ENCODE measurements at places on chromosomes 7 and 10.

DNA sequence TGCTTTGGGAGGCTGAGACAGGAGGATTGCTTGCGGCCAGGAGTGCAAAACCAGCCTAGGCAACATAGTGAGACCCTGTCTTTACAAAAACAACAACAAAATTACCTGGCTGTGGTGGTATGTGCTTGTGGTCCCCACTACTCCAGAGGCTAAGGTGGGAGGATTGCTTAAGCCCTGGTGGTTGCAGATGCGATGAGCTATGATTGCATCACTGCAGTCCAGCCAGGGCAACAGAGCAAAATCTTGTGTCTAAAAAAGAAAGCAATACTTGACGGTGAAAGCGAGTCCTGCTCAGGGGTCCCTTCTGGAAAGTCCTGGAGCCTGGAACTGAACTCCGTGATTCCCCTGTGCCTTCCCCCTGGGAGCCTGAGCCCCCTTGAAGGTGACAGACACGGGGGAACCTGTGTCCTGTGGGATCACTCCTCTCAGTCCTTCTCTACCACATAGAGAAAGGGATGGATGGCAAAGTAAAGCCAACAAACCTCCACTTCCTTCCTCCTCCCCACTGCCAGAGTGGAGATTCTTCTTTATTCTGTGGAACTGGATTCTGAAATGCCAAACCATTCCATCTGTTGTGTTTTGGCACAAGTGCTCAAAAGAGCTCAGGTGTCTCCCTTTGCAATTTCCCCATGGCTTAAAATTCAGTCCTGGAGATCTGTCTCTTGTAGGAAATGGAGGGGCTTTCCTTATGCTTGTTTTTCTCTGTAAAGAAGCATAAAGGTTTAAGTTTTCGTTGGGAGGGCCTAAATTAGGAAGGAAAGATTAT is 50.6 kb downstream of the KIAA1217 start:
- no peak for DNase-seq

- no peak for DNase-seq
Measured at GRCh38 chr10:128979405-128979804, 487.6 kb upstream of the MGMT start.

DNA sequence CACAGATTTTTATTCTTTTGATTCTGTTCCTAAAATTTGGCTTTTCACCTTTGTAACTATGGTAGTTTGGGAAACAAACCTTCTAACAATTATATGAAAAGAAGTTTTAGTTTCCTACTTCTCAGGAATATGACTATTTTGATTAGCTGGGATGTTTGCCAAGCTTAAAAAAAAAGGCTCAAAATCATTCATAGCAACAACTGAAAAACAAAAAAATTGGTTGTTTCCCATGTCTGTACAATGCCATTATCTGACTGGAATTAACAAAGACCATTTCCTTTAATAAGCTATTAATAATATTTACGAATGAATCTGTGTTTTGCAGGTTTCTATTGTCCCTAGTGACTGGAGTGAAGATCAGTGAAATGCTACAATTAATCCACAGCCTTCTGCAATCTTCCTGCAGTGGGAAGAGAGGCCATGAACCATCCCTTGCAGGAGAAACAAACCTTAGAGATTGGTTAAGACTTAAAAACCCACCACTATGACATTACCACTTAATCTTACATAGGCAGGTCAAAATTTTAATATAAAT is 4.2 kb downstream of the PURB start:
- no peak for DNase-seq

GRCh38 chr7:94289071-94289470 is 105.6 kb upstream of the COL1A2 start:
- no peak for DNase-seq

- DNase-seq = peak; percentile 61
Measured at GRCh38 chr10:75187961-75188426, 22.6 kb upstream of the VDAC2 start.

GRCh38 chr10:115879372-115880089 is 393.5 kb downstream of the GFRA1 start:
- no peak for DNase-seq

- DNase-seq = peak; percentile 24
Measured at GRCh38 chr10:116848032-116848943, 1.0 kb upstream of the ENO4 start.

GRCh38 chr10:107847620-107848019 is 683.1 kb upstream of the SORCS1 start:
- DNase-seq = no peak

- DNase-seq = no peak
Measured at GRCh38 chr10:1215862-1216573, 159.8 kb downstream of the WDR37 start.

- no peak for DNase-seq
Measured at GRCh38 chr7:29892231-29892630, 85.9 kb downstream of the WIPF3 start.

- DNase-seq = no peak
Measured at GRCh38 chr10:93070378-93071176, 3.1 kb upstream of the CYP26A1 start.

GRCh38 chr7:127239814-127240213 is 12.9 kb downstream of the GRM8 start:
- DNase-seq = no peak

DNA sequence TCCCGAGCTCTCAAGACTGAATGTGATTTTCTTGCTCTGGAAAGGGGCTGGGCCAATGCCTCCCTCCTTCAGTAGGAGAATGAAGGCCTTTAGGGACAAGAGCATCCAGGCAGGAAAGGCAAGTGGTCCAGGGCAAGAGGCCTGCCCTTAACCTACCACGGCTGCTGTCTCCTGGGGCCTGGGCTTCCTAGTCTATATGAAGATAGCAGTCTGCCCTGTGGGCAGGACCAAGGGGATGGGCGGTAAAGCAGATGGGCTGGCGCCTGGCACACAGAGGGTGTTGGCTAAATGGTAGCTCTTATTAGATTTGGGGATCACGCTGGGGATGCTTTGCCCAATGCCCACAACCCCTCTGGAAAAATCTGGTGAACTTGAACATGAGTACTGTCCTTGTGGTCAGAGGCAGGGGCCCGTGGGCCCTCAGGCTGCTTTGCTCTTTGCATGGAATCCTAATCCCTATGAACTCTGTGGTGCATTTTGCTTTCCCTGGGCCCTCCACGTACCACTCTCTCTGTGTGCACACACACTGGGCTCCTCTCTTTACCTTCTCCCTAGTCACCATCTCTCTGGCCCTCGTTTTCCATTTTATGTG is 20.3 kb downstream of the CHAT start:
- no peak for DNase-seq

DNA sequence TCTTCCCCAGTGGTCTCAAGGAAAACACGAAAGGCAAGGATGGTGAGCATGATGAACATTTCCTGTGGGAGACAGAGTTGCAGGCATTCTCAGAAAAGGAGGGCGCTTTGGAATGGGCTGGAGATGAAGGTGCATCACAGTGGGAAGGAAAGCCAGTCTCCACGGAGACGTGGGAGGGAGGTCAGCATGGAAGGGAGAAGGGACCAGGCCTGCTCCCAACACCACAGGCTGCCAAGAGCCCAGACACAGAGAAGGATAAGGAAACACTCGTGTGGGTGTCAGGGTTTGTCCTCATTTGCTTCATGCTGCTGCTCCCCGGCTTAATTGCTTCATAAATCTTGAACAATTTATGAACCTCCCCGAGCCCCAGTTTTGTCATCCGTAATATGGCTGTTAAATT is 231.5 kb upstream of the ZNF32 start:
- no peak for DNase-seq

- DNase-seq = no peak
Measured at GRCh38 chr7:69110450-69111050, 487.7 kb upstream of the AUTS2 start.

DNA sequence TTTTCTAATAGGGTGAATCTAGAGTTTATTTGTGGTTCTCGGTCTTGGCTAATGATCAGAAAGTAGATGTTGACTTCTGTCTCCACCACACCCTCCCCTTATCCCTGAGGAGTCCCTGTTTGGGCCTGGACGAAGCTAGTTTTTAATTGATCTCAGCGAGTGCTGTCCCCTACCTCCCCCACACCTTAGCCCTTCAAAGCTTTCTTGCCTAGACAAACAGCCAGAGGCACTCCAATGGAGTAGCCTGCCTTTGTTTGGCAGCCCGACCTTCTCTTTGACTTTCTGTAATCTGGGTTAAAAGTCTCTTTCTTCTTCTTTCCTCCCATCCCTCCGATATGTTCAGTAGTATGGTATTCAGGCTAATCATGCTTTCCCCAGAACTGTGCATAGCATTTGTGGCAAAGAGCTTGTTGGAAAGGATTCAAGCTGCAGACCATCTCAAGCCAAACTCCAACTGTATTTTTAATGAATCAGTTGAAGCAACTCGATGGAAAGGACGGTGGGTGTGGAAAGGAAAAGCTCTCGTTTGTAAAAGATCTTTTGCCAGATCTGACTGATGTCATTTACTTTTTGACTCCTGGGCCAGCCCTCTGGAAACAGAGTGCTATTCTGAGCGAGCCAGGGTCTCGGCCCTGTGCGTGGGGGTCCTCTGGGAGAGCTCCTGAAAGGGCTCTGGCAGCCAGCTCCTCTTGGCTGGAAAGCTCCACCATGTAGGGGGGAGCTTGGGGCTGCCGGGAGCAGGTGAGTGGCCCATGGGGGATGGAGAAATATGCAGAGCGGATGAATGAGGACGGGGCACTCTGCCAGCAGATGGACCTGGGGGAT is 4.5 kb downstream of the FAM180A start:
- no peak for DNase-seq

DNA sequence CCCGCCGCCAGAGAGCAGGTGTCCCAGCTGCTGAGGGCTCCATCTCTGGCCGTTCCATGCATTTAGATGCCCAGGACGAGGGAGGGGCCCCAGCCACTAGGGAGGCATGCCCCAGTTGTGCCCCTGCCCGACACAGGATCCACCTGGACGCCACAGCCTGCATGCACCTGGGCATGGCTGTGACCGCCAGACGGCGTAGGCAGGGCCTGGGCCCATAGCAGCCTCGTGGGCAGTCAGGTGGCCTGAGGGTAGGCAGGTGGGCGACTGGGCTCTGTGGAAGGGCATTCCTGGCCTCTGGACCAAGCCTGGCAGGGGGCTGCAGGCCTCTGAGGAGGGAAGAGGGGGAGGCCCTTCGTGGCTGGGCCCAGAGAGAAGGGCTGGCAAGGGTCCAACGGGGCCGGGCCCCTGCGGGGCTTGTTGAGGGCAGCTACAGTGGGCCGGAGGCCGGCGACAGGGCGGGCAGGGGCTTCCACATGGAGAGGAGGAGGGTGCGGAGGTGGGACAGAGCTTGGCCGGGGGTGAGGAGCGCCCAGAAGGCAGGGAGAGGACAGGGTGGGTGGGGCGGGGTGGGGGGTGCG is 76.0 kb upstream of the NKX6-2 start:
- no peak for DNase-seq

DNA sequence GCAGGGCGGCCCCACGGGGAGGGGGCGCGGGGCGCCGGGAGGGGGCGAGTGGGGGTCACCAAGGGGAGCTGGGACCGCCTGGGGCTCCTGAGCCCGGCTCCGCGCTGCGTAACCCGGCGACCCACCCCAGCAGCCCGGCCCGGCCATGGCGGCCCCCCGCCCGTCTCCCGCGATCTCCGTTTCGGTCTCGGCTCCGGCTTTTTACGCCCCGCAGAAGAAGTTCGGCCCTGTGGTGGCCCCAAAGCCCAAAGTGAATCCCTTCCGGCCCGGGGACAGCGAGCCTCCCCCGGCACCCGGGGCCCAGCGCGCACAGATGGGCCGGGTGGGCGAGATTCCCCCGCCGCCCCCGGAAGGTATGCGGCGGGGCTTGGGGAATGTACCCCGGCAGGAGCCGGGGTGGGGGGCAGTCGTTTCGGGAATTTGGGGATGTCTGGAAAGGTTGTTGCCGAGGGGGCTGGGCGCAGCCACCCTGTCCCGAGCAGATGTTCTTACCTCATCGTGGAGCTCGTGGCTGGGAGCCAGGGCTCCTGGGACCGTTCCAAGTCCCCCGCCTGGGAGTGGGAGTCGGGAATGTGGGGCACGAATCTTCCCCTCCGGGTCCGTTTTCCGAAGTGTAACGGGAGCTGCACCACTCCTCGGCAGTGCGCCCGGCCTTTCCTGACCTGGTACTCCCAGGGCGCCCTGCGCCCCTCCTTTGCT is 431 bp downstream of the ZYX start:
- DNase-seq = no peak

DNA sequence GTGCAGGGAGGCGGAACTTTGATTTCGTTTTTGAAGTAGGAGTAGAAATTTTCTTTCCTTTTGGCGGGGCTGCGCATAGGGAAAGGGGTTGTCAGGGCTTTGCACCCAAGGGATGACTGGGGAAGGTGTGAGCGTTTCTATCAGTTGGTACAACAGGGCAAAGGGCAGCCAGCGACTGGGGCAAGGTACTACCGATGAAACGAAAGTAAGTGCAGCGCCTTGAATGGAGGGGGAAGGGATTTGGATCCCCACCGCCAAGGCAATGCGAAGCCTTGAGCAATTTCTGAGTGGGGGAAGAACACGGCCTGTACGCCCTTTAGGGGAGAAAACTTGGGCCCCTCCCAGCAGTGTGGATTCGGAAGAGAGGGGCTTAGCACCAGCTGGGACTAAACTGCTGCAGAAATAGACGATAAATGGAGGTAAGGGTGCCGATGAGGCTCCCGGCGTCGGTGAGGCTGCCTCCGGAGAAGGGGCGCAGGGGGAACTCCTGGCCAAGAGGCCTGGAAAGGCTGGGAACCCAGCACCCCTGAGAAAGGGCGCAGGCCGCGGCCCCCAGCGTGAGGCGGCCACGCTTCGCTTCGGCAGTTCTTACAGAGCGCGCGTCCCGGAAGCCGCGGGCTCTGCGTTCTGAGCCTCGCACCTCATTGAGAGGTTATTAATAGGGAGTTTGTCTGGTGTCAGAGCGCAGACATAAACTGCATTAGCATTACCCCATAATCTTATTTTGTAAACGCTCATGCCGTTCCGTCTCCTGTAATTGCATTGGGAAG is 10.0 kb upstream of the TLX1 start:
- DNase-seq = peak; percentile 19

GRCh38 chr10:13502380-13502779 is 26.4 kb downstream of the BEND7 start:
- DNase-seq = no peak

- no peak for DNase-seq
Measured at GRCh38 chr10:124332426-124332825, 86.3 kb downstream of the OAT start.

- no peak for DNase-seq
Measured at GRCh38 chr10:24513155-24513554, 210.5 kb downstream of the ARHGAP21 start.

- DNase-seq = no peak
Measured at GRCh38 chr7:51592842-51593599, 276.4 kb upstream of the COBL start.

GRCh38 chr10:86413046-86413728 is 46.6 kb upstream of the GRID1 start:
- no peak for DNase-seq

GRCh38 chr10:14325325-14325955 is 5.3 kb downstream of the FRMD4A start:
- peak; percentile 19 for DNase-seq

DNA sequence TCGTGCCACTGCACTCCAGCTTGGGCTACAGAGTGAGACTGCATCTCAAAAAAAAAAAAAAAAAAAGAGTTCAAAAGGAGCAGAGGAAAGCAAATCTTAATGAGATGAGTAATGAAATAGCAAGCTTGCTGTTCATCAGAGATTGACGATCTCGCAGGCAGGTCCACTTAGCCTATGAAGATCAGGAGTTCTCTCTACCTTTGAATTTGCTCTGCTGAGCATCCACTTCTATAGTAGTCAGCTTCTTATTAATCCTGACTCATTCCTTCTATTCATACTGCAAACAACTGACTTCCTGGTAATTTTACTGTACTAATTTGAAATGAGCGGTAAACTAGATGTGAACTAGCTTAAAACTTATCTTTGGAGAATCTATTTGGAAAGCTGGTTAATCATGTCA is 1014.6 kb downstream of the GATA3 start:
- no peak for DNase-seq

- no peak for DNase-seq
Measured at GRCh38 chr10:15652117-15652516, 67.6 kb downstream of the ITGA8 start.

GRCh38 chr10:114376523-114376922 is 27.8 kb downstream of the AFAP1L2 start:
- no peak for DNase-seq

Data from effector CD4-positive, alpha-beta T cell (primary cell).